ENCODE measurements at places on chromosomes 12 and 14.

GRCh38 chr12:16608946-16609539 lies 3.1 kb upstream of the LMO3 start:
- no peak for DNase-seq

DNA sequence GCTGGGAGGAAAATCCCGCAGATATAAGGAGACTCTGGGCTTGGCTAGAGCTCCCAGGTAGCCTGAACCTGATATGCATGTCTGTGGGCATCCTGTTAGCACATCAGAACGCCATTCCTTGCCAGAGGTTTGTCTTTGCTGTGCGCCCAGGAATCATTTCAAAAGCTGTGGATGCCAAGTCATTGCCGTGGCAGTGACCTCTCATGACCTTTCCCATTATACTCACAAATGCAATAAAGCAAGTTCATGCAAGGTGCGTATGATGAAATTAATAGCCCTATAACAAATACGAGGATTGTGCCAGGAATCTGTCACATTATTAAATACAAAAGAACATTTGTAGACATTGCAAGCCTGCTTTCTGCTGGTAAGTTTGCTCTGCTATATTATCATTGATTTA lies 229.1 kb upstream of the PELI2 start:
- no peak for DNase-seq

DNA sequence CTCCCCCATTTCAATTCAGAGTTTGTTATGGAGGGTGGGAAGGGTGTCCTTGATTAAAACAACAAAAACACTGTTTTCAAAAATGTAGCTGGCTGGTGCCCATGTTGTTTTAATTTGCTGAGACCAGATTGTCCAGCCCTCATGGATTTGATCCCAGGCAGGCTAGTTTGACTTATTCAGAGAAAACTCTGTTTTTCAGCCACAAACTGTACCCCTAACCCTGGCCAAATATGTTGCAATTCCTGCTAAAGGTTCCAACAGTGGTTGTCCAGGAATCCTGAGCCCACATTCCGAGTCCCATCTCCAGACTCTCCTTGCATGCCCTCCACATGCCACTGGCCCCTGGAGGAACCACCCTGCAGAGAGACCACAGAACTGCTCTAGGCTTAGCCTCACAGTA lies 36.0 kb downstream of the MAP1LC3B2 start:
- DNase-seq: no peak

DNA sequence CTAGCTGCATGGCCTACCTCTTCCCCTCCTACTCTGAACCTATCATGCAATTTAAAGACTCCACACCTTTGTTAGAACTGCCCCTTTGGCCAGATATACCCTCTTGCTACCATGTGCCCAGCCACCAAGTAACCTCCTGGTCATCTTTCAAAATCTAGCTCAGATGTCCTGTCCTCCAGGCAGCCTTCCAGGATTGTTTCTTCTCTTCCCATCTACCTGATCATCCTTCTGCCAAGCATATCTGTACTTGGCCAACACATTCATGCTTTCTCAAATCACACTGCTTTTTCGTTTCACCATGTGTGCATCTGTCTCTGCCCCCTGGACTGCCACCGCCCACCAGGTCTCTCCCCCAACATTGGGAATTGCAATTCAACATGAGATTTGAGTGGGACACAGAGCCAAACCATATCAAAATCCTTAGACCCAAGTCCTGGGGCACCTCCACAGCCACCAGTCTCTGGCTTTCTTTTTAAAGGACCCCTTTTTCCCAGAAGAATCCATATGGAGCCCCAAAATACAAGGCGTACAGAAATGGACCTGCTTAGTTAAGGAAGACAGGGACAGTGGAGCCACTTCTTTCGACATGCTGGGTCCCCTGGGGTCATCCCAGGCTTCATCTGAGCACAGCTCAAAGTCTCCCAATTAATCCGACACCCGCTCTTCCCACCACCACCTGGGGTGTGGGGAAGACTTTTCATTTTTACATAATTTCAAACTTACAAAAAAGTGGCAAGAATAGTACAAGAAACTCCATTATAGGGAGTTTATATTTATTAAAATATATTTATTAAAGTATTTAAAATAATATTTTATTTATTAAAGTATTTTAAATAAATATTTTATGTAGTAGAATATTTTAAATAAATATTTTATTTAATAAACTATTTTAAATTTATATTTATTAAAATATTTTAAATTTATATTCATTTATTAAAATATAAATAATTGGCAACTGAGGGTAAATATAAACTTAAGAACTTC lies 7.9 kb upstream of the CMKLR1 start:
- DNase-seq: no peak

- no peak for DNase-seq
Observed at GRCh38 chr12:45720069-45720468, 9.4 kb upstream of the ARID2 start.

DNA sequence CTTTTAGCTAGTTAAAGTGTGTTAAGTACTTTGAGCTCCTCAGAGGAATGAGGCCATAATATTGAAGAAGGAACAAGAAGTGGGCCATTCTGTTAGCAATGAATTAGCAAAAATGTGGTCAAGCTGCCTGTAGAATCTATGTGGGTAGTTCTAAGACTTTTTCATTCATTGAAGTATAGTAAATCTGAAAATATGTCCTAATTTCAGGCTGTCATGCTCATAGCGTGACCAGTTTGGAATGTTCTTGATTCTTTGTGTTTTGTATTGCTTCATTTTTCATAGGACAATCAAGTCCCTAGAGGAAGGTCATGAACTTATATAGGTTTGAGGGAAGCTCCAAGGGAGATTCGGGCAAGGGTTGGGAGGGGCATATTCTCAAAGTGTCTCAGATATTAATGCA lies 11.4 kb downstream of the ATP23 start:
- DNase-seq: no peak

GRCh38 chr14:69324341-69324931 lies 64.5 kb downstream of the GALNT16 start:
- no peak for DNase-seq

DNA sequence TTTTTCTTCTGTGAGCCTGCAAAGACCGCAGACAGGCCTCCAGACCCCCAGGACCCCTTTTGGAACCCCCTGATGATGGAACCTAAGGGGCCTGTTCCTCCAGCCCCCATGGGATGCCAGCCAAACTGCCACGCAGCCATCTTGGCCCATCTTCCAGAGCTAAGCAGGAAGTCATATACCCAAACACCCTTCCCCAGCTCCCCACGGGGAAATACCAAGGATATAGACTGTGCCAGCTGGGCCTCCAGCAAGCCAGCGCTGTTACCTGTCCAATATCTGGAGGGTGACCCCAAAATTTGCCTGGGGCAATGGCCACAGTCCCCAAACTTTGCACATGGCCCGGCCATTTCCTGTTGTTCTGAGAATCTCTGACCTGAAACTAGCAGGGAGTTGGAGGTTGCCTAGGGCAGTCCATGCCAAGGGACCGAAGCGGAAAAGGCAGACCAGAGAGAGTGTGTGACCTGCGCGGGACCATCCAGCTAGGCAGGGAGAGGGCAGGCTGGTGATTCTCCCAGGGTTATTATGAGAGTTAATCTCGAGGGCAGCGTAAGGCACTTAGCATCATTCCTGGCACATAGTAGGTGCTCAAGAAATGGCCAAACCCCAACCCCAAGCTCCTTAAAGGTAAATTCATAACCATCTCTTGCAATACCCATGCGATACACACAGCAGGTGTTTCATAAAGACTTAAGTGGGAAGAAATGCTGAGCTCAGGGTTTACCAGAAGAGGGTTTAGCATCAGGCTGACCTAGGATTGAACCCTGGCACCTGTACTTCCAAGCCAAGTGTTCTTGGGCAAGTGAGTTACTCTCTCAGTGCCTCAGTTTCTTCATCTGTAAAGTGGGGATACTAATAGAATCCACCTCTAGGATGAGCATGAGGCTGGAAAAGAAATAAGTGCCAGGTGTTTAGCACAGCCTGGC lies 2.6 kb upstream of the RASAL1 start:
- peak; percentile 8 for DNase-seq

- no peak for DNase-seq
Observed at GRCh38 chr12:66119870-66120241, 10.7 kb downstream of the LLPH start.

DNA sequence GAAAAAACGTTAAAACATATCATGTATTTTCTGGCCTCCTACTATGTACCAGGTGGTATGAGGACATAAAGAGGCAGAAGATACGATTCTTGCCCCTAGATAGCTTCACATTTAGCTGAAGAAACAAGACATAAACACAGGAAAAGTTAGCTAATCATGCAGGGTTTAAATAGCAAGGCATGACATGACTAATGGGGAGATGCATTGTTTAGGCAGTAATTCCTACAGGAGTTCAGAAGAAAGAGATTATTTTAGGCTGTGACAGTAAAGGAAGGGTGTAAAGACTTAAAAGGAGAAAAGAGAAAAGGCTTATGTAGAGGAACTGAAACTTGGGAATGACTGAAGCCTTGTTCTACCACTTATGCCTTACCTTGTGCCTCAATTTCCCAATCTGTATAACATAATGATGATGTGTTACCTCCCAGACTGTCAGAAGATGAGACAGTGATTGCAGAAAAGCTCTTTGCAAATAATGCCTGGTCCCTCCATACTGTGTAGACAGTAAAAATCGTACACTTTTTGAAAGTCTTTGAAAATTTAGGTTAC lies 44.4 kb downstream of the PRKCH start:
- DNase-seq: no peak

DNA sequence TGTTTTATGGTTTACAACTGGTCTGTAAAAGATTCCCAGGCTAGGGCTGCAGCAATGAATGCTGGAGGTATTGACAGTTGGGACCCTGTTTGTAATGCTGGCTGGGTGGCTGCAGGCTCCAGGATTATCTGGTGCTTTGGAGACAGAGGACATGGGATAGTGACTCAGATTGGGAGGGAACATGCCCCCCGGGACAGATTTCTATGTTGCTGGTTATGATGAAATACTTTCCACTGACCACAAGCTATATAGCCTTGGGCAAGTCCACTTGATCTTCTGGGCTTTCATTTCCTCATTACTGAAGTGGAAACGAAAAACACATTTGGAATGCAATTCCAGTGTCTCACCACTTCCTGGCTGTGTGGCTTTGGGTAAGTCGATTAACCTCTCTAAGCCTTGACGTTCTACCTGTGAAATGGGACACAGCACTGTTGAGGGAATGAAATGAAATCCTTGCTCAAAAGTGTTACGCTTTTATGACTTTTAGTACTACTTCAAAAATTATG lies 6.3 kb upstream of the TPCN1 start:
- peak; percentile 76 for DNase-seq

DNA sequence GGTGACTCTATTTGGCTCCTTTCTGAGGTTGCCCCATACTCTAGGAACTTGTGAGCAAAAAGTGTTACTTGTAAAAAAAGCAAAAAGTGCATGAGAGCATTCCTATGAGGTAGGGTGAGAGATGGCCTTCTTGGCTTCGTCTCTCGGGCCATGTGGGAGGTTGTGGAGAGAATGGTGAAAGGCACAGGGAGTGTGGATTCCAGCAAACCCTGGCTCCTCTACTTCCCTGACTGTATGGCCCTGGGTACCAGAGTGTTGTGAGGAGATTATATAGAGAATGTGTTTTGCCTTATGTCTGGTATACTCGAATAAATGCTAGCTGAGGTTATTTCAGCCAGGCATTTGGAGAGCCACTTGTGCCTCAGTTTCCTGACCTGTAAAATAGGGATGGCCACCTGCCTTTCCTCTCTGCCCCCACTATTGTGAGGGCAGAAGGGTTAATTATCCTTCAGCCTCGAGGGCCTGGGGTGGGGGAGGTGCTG lies 11.0 kb downstream of the PLEKHG3 start:
- no peak for DNase-seq

GRCh38 chr12:79689061-79689476 lies 1.7 kb downstream of the PAWR start:
- DNase-seq: no peak

GRCh38 chr12:754851-755562 lies 2.6 kb downstream of the WNK1 start:
- no peak for DNase-seq

- DNase-seq: no peak
Observed at GRCh38 chr14:82385048-82385447, 851.4 kb upstream of the SEL1L start.

- DNase-seq: no peak
Observed at GRCh38 chr12:122003651-122004611, 17.8 kb upstream of the BCL7A start.

GRCh38 chr14:104298458-104298857 lies 160.1 kb downstream of the KIF26A start:
- peak; percentile 20 for DNase-seq

- DNase-seq: no peak
Observed at GRCh38 chr14:55116246-55117030, 12.6 kb upstream of the LGALS3 start.

- DNase-seq: no peak
Observed at GRCh38 chr14:31106768-31107167, 80.6 kb upstream of the STRN3 start.

DNA sequence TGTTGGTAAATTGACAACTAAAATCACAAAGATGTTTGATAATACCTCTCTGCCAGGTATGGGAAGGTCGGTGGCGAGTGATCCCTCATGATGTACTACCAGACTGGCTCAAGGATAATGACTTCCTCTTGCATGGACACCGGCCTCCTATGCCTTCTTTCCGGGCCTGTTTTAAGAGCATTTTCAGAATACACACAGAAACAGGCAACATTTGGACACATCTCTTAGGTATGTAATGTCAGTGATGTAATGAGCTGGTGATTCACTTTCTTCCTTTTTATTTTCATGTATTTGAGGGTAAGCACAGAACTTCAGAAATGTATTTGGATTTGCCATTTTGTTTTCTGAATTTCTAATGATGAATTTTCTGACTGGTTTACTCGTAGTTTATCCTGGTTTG lies 42.6 kb upstream of the LRTM2 start:
- no peak for DNase-seq

GRCh38 chr14:103718572-103718971 lies 3.0 kb downstream of the ZFYVE21 start:
- DNase-seq: no peak

GRCh38 chr14:60204104-60204842 lies 39.1 kb upstream of the DHRS7 start:
- no peak for DNase-seq

DNA sequence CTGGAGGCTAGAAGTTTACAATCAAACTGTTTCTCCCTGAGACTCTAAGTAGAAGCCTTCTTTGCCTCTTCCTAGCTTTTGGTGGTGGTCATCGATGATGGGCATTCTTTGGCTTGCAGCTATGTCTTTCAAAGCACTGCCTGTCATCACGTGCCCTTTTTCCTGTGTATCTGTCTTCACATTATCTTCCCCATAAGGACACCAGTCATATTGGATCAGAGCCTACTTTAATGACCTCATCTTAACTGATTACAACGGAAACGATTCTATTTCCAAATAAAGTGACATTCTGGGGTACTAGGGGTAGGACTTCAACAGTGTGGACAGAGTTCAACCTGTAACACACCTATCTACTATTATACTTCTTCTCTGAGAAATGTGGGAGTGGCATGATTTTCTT lies 31.1 kb upstream of the IFNG-AS1 start:
- DNase-seq: no peak

Data from Right ventricle myocardium superior (tissue), 1 donor.